ENCODE measurements at places on chromosomes 5 and 9.

- DNase-seq, result no peak
Observed at GRCh38 chr5:133404724-133405123, 207.6 kb downstream of the FSTL4 start.

GRCh38 chr9:121865884-121866283 lies 214.4 kb downstream of the DAB2IP start:
- no peak for DNase-seq

DNA sequence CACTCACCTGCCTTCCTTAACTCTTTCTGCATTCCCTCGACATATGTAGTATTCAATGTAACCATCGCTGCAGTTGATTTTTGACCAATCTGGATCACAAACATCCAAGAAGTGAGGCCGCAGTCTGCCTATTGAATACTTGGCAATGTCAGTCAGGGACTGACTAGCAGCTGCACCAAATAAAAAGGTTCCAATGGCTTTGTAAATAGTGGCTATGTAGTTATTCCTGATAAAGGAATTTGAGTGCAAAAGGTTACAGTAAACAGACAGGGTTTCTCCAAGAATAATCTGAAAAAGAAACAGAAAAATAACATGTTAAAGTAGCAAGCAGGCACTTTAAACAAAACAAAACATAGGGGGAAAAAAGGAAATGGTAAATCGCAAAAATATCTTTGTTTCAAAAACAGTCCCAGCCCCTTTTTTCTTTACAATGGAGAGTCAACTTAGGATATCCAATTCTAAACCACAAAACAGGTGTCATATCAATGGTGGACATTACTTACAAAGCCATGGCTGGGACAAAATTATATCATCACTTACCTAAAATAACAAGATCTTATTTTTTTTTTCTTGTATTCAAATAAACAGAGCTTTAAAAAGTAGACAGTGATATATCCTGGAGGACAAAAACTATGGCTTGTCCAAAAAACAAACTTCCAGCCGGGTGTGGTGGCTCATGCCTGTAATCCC lies 66.8 kb downstream of the PLPP1 start:
- DNase-seq, result no peak

GRCh38 chr5:157267761-157268480 lies 2.0 kb downstream of the CYFIP2 start:
- DNase-seq, result no peak

GRCh38 chr9:15192856-15193255 lies 114.2 kb downstream of the TTC39B start:
- no peak for DNase-seq

DNA sequence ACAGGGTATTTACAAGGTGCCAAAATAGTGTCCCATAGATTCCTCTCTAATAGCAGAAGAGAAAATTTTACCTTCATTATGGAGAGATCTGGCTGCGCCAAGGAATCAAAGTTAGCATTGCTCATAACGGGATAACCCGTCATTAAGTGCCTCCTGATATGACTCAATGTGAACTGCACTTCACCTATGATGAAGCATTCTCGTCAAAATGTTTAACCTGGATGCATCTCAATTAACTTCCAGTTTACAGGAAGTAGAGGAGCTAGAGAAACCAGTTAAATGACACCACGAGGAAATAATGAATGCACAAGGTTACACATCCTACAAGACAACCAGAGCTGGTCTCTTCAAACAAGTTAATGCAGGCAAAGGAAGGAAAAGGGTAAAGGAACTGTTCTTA lies 17.2 kb downstream of the FBXW11 start:
- DNase-seq, result no peak

- peak; percentile 97 for DNase-seq
Observed at GRCh38 chr9:87713278-87713987, 12.5 kb upstream of the CTSL start.

- DNase-seq, result peak; percentile 63
Observed at GRCh38 chr5:173969167-173970049, 19.6 kb upstream of the C5orf47 start.

DNA sequence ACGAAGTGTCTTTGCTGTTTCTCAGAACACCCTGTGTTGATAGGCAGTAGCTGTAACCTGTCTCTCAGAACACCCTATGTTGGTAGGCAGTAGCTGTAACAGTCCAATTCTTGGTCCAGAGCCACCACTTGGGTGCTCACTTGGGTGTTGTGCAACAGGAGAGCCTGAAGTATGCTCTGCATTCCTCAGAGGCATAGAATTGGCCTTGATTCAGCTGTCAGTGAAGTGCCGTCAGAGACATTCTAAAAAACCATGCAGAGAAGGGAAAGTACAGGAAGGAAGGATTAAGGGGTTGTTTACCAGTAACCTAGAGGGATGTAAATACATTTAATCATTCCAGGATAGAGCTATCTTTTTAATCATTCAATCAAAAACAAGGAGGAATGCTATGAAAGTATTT lies 231.2 kb downstream of the ARRDC3 start:
- peak; percentile 77 for DNase-seq
